GM12865 (cell line): ENCODE measurements at places on chromosomes 4 and X.
A peak's percentile ranks its signal among the peaks of the same experiment; 100 is the strongest.

DNA sequence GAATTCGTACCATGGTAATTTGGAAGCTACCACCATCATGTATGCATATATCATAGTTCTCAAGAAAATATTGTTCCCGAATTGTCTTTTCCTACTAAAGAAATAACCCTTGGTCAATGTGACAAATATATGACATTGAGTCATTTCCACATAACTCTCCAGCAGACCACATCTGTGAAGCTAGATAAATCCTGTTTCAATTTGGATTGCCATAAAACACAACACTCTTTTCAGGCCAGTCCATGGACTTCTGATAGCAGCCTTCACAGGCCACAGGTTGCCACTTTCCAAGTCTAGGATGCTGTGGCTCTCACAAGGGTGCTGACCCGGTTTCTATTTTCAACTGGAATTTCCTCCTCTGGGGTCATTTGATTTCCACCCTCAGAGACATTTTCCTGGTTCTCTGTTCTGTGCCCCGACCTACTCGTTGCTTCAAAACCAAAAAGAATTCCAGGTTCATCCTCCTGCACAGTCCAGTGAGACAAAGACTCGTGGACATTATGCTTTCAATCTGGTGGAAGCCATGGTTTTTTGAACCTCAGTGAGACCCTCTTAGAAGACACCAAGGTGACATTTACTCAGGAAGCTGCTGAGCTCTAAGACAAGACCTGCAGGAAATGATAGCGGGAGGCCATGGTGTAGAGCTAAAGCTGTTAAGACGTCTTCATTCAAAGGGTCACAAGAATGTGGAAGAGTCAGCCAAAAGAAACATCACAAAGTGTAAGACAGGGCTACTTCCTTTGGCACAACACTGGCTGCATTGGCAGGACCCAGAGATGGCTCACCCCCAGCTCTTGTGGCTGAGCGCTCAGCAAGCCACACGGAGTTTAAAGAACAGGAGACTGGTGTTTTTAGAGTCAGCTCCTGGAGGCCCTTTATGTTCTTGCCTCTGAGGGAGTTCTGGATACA, 119.8 kb downstream of the AMELX start:
- DNase-seq, result no peak

DNA sequence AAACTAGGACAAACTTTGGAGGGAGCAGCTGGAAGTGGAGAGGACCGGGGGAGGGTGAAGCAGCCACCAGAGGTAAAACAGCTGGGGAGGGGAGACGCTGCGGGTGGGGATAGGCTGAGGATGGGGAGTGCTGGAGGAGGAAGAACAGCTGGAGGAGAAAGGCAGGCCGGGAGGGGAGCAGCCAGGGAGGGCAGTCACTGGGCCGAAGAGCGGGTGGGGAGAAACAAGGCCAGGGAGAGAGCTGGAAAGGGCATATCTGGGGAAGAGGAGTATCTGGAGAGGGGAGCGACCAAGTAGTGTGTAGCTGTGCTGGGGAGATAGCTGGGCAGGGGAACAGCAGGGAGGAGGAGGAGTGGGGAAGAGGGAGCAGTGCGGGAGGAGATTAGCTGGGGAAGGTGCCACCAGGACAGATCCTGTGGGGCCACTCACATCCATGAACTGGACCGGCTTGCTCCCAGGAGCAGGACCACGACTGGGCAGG, 2.7 kb downstream of the SLC38A5 start:
- no peak for DNase-seq

- no peak for DNase-seq
Measured at GRCh38 chr4:175891231-175891630, 79.2 kb upstream of the GPM6A start.

DNA sequence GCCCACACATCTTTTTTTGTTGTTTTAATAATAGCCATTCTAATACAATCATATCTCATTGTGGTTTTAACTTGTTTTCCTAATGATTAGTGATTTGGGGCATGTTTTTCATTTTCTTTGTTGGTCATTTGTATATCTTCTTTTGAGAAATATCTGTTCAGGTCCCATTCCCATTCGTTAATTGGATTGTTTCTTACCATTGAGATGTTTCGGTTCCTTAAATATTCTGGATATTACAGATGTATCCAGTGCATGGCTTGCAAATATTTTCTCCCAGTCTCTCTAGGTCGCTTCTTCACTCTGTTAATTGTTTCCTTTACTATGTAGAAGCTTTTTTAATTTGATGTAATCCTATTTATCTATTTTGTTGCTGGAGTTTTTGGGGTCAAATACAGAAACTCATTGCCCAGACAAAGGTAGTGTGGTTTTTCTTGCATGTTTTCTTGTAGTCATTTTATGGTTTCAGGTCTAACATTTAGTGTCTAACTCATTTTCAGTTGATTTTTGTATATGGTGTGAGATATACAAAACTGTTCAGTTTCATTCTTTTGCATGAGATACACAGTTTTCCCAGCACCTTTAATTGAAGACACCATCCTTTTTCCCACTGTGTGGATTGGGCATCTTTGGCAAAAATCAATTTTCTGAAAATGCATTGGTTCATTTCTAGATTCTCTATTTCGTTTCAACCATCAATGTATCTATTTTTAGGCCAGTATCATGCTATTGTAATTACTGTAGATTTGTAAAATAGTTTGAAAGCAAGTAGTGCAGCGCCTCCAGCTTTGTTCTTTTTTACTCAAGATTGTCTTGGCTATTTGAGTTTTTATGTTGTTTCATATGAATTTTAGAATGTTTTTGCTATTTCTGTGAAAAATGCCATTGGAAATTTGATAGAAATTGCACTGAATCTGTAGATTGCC, 195.9 kb downstream of the SCFD2 start:
- DNase-seq, result peak; percentile 29

DNA sequence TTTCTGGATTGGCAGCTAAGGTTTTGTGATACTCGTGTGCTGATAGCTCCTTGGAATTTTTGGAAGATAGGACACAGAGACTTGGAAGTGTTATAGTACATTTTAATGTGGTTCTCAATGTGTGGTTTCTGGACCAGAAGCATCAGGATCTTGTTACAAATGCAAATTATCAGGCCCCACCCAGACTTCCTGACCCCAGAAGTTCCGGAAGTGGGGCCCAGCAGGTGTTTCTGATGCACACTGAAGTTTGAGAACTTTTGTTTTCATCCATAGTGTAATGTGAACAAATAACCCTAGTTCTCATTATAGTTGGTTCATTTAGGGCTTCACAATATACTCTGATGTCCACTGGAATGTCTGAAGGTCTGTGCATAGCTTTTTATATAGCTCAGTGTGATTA, 49.6 kb downstream of the LAMP2 start:
- DNase-seq, result peak; percentile 59

- no peak for DNase-seq
Measured at GRCh38 chr4:27248829-27249228, 388.2 kb downstream of the STIM2 start.

DNA sequence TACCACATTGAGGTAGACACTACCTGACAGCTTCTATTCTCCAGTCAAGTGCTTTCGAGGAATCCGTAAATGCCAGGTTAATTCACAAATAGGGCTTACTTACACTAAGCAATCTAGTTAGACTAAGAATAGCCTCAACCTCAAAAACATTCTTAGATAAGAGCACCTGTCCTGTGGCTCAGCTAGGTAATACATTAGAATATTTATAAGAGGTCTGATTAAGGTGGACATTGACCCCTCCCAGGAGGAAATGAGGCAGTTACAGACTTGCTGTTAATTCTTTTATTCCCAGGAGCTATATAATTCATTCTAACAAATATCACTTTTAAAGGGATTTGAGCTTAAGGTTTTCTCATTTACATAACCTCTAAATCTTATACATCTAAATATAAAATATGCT, 758.1 kb downstream of the GRID2 start:
- DNase-seq, result no peak

DNA sequence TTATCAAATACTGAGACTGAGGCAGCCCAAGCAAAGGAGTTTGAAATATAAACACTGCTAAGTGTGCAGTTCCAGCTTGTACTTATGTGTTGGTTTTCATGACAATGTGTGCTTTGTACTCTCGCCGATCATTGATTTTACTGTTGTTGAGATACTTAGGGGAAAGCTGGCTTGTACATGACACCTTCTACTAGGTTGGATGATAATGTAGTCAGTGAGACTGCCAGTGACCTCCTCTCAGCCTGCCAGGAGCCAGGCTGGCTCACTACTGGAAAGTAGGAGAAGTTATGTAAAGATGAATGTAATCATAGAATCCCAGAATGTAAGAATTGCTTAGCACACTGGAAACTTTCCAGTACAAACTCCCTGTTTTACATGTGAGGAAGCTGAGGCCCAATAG, 132.0 kb downstream of the AFF2 start:
- no peak for DNase-seq

DNA sequence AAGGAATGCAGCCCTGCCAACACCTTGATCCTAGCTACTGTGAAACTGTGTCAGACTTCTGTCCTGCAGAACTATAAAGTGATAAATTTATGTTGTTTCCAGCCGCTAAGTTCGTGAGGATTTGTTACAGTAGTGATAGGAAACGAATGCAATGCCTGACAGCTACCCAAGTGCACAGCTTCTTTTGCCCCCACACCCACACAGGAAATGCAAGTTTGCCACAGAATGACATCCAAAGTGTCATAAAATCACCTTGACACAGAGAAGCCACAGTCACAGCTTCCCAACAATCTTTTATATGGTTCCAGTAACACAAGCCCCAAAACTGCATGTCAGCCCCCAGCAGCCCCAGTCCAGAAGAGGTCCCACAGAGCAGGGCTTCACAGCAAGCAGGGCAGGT, 216.9 kb upstream of the S100G start:
- no peak for DNase-seq

- DNase-seq, result no peak
Measured at GRCh38 chrX:47561659-47562151, 700 bp downstream of the ARAF start.

DNA sequence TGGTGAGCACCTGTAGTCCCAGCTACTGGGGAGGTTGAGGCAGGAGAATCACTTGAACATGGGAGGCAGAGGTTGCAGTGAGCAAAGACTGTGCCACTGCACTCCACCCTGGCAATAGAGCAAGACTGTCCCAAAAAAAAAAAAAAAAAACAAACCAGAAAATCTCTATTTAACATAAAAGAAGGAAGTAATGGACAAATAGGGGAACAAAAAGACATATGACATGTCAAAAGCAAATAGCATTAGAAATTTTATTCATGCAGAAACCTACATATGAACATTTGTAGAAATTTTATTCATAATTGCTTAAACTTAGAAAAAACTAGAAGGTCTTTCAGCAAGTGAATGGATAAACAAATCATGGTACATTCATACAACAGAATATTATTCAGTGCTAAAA, 97.1 kb upstream of the SH3RF1 start:
- no peak for DNase-seq

DNA sequence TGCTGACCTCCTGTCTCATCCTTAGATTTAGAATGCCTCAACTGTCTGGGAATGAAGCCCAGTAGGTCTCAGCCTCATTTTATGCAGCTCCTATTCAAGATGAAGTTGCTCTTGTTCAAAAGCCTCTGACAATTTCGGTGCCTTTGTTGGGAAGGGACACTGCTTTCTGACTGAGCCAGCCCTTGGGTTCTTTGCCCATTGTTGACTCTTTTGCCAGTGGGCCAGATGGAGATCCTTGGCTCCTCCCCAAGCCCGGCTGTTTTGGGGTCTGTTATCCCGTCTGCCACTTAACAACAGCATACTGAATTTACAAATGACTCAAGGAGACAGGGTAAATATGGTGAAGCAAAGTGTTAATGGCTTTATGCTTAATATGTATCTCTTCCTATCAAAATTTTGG, 58.3 kb upstream of the PRKX start:
- DNase-seq, result no peak

DNA sequence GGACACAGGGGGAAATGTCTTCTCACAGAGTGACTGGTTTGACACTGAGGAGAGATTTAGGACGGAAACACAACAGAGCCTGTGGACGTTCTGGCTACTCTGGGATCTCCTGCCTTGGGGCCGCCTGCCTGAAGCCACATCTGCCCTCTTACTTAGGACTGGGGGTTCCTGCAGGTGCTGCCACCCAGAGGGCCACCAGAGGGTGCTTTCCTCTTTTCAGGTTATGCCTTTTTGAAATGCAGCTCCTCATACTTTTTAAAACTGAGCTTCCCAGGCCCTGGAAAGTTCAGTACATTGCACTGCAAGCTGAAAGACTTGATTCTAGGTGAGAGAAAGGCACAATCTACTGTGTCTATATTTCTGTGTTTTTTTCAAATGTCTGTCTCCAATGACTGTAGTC, 92.2 kb upstream of the PGRMC2 start:
- DNase-seq, result peak; percentile 28

DNA sequence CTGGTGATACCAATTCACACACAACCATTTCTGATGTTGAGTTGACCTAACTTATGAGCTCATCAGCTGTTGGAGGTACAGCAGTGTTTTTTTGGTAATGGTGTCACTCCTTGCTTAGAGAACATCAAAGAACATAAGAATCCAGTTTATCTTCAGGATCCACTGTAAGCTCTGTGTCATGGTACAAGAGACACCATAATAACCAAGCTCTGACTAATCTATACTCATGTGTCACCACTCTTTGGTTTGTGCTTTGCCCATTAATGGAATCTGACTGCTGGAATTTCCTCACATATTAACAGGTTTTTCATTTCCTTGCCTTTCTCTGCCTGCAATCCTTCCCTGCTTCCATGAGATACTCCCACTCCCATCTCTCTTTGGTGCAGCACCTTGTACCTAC, 735.1 kb upstream of the LCORL start:
- DNase-seq, result no peak

- DNase-seq, result peak; percentile 66
Measured at GRCh38 chr4:180650273-180650672, 1592.9 kb upstream of the TENM3 start.

- DNase-seq, result no peak
Measured at GRCh38 chr4:21893136-21893535, 55.4 kb downstream of the KCNIP4 start.

- no peak for DNase-seq
Measured at GRCh38 chrX:152575331-152575730, 62.4 kb upstream of the GABRQ start.

DNA sequence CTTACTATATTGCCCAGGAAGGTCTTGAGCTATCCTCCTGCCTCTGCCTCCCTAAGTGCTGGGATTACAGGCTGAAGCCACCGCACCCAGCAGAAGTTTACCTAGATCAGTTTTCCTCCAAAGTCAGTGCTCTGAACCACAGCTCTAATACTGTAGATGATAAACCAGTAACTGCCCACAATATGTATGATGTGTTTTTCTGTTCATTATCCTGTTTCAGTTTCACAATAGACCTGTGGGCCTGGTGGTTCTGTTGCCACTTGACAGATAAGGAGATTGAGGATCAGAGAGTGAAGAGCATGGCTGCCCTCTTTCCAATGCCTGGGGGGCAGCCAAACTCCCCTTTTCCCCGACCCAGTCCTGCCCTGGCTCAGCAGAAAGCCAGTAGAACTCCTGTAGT, 87.0 kb downstream of the EFNB1 start:
- DNase-seq, result no peak

GRCh38 chrX:66023385-66024091, 16.3 kb downstream of the VSIG4 start:
- no peak for DNase-seq

GRCh38 chrX:24282381-24283126, 31.3 kb downstream of the SUPT20HL2 start:
- peak; percentile 24 for DNase-seq

DNA sequence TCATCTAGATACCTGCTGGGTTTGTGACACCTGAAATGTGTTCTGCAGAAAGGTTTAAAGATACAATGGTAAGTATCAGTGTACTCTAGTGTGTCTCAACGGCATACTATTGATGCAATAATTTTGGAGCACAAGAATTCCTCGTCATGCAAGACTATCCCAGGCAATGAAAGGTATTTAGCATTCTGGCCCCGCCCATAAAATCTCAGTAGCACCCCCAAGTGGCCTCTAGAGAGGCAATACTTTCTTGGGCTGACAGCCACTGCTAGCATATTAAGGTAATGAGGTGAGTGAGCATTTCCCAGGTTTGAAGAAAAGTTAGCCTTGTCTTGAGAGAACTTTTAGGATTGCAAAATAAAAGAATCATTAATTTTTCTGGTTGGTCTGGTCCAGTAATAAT, 24.0 kb downstream of the TAB3 start:
- peak; percentile 3 for DNase-seq
